ENCODE measurements at places on chromosomes 7 and 10.

DNA sequence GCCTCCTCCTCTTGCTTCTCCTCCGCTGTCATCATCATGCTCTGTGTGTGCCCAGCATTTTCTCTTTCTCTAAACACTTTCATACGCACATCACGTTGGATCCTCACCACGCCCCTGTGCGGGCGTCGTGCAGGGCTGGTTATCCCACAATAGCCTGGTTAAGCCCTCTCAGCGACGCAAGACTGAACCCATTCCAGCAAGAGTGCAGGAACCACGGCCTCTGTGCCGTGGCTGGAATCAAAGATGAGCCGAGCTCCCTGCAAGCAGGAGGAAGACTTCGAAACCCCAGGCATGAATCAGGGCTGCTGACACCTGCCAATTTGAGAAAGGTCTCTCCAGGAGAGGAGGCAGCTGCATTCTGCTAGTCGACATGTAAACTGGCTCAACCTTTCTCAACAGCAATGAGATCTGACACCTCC lies 74.8 kb upstream of the FOXK1 start:
- no peaks in the 10 kb centered on the region for H3K4me1 ChIP-seq
- H3K4me3 ChIP-seq, result no peak overlapping the region
- H3K27me3 ChIP-seq, result no peaks in the 10 kb centered on the region

- H3K36me3 ChIP-seq, result no peaks in the 10 kb centered on the region
- H3K27me3 ChIP-seq, result no peaks in the 10 kb centered on the region
- H3K4me1 ChIP-seq, result no peaks in the 10 kb centered on the region
- H3K4me3 ChIP-seq, result no peak overlapping the region
- H3K27ac ChIP-seq, result no peak overlapping the region
Observed at GRCh38 chr10:43794181-43794815, 145.6 kb upstream of the ZNF32 start.

- no peak overlapping the region for H3K27ac ChIP-seq
- no peaks in the 10 kb centered on the region for H3K4me1 ChIP-seq
- DNase-seq, result no peak
- H3K4me3 ChIP-seq, result no peak overlapping the region
- H3K27me3 ChIP-seq, result no peaks in the 10 kb centered on the region
Observed at GRCh38 chr7:19060761-19061259, 56.6 kb downstream of the TWIST1 start.

DNA sequence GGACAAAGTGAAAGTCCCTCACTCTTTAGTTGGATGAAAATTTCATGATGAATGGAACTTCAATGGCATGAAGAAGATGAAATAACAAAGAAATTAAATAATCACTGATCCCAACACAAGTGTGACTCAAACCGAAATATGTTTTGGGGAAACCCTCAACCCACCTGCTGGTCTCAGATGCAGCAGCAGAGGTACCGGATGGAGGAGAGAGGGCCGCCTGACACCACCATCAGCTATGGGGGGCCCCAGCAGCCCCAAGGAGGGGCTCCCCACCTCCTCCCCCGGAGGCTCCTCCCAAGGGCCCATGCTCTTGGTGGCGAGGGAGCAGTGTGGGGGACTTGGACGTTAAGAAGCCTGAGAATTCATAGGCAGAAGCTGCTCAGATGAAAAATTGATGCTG lies 137.2 kb upstream of the ADARB2 start:
- no peak overlapping the region for H3K27ac ChIP-seq
- H3K4me3 ChIP-seq, result no peak overlapping the region
- no peaks in the 10 kb centered on the region for H3K4me1 ChIP-seq
- H3K36me3 ChIP-seq, result no peaks in the 10 kb centered on the region
- no peak for DNase-seq
- no peaks in the 10 kb centered on the region for H3K27me3 ChIP-seq

GRCh38 chr7:107687656-107688055 lies 27.0 kb downstream of the SLC26A4 start:
- no peak overlapping the region for H3K27ac ChIP-seq
- no peaks in the 10 kb centered on the region for H3K36me3 ChIP-seq
- no peaks in the 10 kb centered on the region for H3K4me1 ChIP-seq
- H3K27me3 ChIP-seq, result no peaks in the 10 kb centered on the region

DNA sequence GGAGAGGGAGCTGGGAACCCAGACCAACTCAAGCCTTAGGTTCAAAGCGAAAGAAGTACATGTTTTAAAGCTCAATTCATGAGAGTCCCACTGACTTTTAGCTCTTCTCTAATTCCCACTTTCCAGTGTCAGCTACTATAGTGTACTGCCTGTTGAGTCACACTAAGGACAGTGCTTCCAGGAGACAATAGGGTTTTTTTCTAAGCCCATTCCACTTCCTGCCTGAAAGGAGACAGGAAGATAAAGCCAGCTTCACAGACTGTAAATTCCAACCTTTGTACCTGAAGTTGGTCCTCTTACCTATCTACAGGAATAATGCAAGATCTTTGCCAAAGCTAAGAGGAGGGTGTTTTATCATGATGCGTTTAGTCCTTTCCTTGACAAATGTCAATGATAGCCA lies 4.4 kb downstream of the MSRB2 start:
- H3K27ac ChIP-seq, result no peak overlapping the region
- no peaks in the 10 kb centered on the region for H3K36me3 ChIP-seq
- no peak overlapping the region for H3K4me3 ChIP-seq

GRCh38 chr10:121741248-121741792 lies 143.1 kb upstream of the FGFR2 start:
- no peaks in the 10 kb centered on the region for H3K36me3 ChIP-seq
- no peak overlapping the region for H3K4me3 ChIP-seq
- H3K27ac ChIP-seq, result no peak overlapping the region
- H3K27me3 ChIP-seq, result no peaks in the 10 kb centered on the region

DNA sequence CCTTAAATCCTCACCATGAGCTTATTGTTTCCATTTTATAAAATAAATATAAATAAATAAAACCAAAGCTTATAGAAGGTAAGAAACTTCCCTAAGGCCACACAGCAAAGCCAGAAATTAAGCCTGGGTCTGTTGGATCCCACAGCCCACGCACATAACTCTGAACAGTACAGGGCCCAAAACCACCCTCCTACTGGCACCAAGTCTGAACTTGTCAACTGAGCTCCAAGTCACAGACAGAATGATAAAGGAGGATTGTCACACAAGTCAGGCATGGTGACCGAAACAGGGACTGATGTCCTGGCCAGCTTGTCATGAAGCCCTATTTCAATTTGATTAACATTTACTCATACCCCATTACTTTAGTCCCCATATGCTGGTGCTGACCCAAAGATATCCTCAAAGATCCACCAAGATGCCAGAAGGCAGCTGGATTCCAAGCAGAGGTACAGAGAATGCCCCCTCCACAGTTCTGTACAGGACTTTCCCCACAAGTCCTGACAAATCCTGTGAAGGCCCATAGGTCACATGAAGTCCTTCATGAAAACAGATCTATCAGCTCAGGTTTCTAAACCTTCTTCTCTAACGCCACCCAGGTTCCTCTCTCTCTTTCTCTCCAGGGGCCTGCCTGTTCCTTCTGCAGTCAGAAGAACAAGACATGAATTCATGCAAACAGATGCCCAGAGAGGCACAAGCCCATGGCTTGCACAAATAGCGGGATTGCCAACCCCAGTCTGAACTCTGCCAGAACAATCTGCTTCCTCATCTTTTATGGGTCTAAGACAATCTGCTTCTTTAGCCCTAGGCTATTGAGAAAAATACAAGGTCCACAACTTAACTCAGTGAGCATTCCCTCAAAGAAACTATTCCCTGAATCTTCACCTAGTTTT lies 60.9 kb downstream of the GLI3 start:
- no peaks in the 10 kb centered on the region for H3K36me3 ChIP-seq
- no peak overlapping the region for H3K27ac ChIP-seq
- DNase-seq, result no peak
- H3K4me3 ChIP-seq, result no peak overlapping the region
- H3K4me1 ChIP-seq, result peaks cover 37% of the 10 kb centered on the region

DNA sequence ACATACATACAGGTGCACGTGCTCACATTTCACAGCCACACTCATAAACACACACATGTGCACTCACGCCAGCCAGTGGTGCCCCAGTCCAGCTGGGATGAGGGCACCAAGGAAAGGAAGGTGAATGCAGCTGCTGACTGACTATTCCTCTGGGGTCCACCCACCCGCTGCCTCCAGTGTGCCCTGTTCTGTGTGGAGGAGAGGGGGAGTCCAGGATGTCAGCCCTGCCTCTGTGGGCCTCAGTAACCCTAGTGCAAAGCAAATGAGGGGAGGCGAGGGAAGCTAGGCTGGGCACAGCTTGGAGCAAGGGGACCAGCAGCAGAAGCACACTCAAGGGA lies 57.6 kb downstream of the YKT6 start:
- no peak overlapping the region for H3K27ac ChIP-seq
- no peaks in the 10 kb centered on the region for H3K36me3 ChIP-seq
- H3K4me3 ChIP-seq, result no peak overlapping the region

DNA sequence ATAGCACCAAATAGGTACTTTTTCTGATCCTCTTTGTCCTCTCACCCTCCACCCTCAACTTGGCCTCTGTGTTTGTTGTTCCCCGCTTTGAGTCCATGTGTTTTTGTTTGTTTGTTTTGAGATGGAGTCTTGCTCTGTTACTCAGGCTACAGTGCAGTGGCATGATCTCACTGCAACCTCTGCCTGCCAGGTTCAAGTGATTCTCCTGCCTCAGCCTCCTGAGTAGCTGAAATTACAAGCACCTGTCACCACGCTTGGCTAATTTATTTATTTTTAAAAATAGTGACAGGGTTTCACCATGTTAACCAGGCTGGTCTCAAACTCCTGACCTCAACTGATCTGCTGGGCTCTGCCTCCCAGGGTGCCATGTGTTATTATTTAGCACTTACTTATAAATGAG lies 5.3 kb downstream of the ZNF273 start:
- DNase-seq, result no peak
- H3K27me3 ChIP-seq, result no peaks in the 10 kb centered on the region
- H3K27ac ChIP-seq, result no peak overlapping the region
- no peak overlapping the region for H3K4me3 ChIP-seq

- H3K27me3 ChIP-seq, result no peaks in the 10 kb centered on the region
- no peaks in the 10 kb centered on the region for H3K4me1 ChIP-seq
- H3K4me3 ChIP-seq, result no peak overlapping the region
- no peak overlapping the region for H3K27ac ChIP-seq
- DNase-seq, result peak; percentile 60
Observed at GRCh38 chr10:1643161-1643907, 94.0 kb downstream of the ADARB2 start.

DNA sequence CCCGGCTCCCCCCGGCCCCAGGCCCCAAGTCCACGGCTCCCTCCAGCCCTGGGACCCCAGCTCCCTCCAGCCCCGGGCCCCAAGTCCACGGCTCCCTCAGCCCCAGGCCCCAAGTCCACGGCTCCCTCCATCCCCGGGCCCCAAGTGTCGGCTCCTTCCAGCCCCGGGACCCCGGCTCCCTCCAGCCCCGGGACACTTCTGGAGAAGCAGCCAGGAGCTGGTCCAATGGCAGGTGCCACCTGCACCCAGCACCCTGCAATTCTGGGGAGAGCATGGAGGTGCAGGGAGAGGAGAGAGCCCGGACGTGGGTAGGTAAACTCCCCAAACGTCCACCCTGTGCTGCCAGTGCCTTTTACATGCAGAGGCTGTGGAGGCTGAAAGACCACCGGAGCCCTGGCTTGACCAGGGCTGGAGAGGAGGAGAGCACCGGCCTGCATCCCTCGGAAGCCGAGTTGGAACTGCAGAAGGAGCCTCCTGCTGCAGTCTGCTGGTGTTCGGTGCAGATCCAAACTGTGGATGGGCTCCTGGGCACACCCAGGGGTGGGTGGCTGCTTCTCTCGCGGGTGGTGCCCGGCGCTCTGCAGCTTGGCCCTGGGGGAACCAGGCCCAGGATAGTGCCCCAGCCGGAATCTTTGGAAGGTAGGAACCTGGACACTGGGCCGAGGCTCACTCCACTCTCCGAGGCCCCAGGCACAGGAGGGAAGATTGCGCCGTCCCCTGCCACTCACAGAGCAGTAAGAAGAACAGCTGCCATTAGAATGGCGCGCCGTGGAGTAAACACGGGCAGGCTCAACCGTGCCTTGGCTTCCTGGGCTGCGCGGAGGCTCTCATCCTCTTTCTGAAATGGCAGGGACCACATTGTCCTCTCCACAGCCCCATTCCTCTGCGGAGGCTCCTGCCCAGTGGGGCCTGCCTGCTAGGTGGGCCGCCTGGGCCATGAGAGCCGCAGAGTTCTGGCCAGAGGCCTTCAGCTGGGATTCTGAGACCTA lies 14.7 kb downstream of the SHH start:
- H3K4me3 ChIP-seq, result no peak overlapping the region
- H3K27me3 ChIP-seq, result no peaks in the 10 kb centered on the region
- H3K27ac ChIP-seq, result no peak overlapping the region
- no peak for DNase-seq
- H3K36me3 ChIP-seq, result no peaks in the 10 kb centered on the region

GRCh38 chr10:104255311-104255981 lies 754 bp downstream of the GSTO1 start:
- peaks cover 29% of the 10 kb centered on the region for H3K36me3 ChIP-seq
- no peak for DNase-seq
- H3K4me1 ChIP-seq, result peaks cover 59% of the 10 kb centered on the region
- no peaks in the 10 kb centered on the region for H3K27me3 ChIP-seq
- peak overlapping the region; percentile 98 for H3K4me3 ChIP-seq
- peak overlapping the region; percentile 98 for H3K27ac ChIP-seq

- no peaks in the 10 kb centered on the region for H3K4me1 ChIP-seq
- no peak overlapping the region for H3K4me3 ChIP-seq
- no peak overlapping the region for H3K27ac ChIP-seq
Observed at GRCh38 chr7:30566596-30566995, 28.1 kb upstream of the GARS1 start.

- H3K27ac ChIP-seq, result no peak overlapping the region
- no peaks in the 10 kb centered on the region for H3K27me3 ChIP-seq
Observed at GRCh38 chr7:6232534-6232933, 39.9 kb downstream of the CYTH3 start.

- no peaks in the 10 kb centered on the region for H3K4me1 ChIP-seq
- no peaks in the 10 kb centered on the region for H3K36me3 ChIP-seq
- H3K27me3 ChIP-seq, result no peaks in the 10 kb centered on the region
- no peak for DNase-seq
- H3K4me3 ChIP-seq, result no peak overlapping the region
- no peak overlapping the region for H3K27ac ChIP-seq
Observed at GRCh38 chr7:19304086-19304485, 158.9 kb upstream of the FERD3L start.

DNA sequence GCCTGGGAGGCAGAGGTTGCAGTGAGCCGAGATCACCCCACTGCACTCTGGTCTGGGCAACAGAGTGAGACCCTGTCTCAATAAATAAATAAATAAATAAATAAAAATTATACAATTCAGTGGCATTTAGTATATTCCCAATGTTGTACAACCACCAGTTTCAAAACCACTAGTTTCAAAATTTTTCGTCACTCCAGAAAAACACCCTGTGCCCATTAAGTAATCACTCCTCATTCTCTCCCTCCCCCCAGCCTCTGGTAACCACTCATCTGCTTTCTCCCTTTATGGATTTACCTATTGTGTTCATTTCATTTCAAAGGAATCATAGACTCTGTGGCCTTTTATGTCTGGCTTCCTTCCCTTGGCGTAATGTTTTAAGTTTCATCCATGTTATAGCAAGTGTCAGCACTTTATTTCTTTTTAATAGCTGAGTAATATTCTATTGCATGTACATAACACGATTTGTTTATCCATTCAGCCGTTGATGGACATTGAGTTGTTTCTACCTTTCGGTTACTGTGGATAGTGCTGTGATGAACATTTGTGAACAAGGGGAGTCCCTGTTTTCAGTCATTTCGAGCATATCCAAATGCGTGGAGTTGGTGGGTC lies 29.4 kb upstream of the GOLGA7B start:
- H3K4me3 ChIP-seq, result no peak overlapping the region
- no peaks in the 10 kb centered on the region for H3K36me3 ChIP-seq
- no peak overlapping the region for H3K27ac ChIP-seq
- no peaks in the 10 kb centered on the region for H3K4me1 ChIP-seq
- no peaks in the 10 kb centered on the region for H3K27me3 ChIP-seq
- DNase-seq, result no peak

GRCh38 chr10:124918191-124918830 lies 23.6 kb upstream of the ZRANB1 start:
- DNase-seq, result no peak
- peak overlapping the region; percentile 97 for H3K27ac ChIP-seq
- H3K27me3 ChIP-seq, result no peaks in the 10 kb centered on the region
- H3K4me1 ChIP-seq, result peaks cover 58% of the 10 kb centered on the region
- H3K36me3 ChIP-seq, result peaks cover 6% of the 10 kb centered on the region

All from vagina (tissue), 2 donors.